ENCODE measurements at places on chromosomes 1 and 21.

DNA sequence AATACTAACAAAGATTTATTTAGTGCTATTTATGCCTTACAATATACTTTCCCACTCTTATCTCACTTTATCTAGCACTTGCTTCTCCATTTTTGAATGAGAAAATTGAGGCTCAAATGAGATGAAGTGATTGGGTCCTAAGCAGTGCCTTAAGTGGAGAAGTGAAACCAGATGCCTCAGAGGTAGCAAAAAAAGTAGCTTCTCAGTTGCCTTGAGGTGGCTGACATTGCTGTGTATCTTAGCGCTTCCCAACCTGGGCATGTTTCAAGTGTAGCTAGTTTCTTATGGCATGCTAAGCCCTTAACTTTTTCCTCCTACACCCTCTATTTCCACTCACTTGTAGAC lies 390.4 kb downstream of the OMA1 start:
- no peak for DNase-seq
- no peak overlapping the region for H3K4me3 ChIP-seq
- no peaks in the 10 kb centered on the region for H3K36me3 ChIP-seq
- H3K4me1 ChIP-seq, result no peaks in the 10 kb centered on the region
- H3K27ac ChIP-seq, result no peak overlapping the region
- H3K27me3 ChIP-seq, result no peaks in the 10 kb centered on the region

- H3K36me3 ChIP-seq, result no peaks in the 10 kb centered on the region
- no peak overlapping the region for H3K27ac ChIP-seq
- no peaks in the 10 kb centered on the region for H3K27me3 ChIP-seq
- DNase-seq, result no peak
Observed at GRCh38 chr21:26471099-26471471, 102.0 kb downstream of the CYYR1 start.

DNA sequence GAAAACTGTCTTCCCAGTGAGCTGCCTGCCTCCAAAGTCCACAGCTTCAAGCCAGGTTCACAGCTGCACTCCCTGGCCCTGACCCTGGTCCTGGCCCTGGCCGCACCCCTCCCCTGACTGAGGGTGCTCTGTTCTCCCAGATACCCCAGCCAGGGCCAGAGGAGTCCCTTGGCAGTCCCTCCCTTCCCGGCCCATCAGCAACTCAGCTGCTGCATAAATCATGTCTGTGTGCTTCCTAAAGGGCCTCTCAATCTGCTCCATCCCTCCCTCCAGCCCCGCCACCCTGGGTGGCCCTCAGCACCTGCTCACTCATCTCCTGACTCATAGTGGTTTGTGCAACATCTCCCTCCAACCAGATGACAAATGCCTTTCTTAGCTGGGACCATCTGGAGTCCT lies 24.8 kb upstream of the C1orf174 start:
- no peak overlapping the region for H3K4me3 ChIP-seq
- H3K27me3 ChIP-seq, result no peaks in the 10 kb centered on the region
- no peaks in the 10 kb centered on the region for H3K36me3 ChIP-seq
- H3K27ac ChIP-seq, result no peak overlapping the region
- no peak for DNase-seq
- H3K4me1 ChIP-seq, result peaks cover 3% of the 10 kb centered on the region

DNA sequence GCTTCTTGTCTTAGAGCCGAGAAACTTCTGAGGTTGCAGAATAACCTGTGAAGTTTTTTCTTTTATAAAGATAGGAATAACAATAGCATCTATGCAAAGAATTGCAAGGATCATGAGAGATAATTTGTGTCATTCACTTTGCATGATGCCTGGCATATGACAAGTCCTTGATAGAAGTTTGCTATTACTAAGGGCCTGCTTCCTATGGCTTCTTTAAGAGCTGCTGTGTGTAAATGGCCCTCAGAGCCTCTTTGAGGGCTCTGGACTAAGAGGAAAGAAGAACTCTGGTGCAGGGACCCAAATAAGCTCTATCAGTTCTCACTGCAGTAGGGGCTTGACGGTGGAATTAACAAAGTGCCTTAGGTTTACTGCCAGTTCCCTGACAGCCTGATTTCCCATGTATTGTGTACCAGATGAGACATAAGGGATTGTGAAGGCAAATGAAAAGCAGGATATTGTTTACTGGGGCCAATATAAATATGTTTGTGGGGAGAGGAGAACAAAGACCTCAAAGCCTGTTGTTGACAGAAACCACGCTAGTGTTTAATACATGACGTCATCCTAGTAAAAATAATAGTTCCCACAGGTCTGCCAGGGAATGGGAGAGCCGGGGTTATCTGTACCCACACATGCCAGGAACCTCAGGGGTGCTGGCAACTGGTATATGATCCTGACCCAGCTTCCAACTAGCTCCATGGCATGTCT lies 131.2 kb upstream of the UBE2U start:
- H3K27ac ChIP-seq, result no peak overlapping the region
- DNase-seq, result no peak
- H3K4me3 ChIP-seq, result no peak overlapping the region
- H3K4me1 ChIP-seq, result no peaks in the 10 kb centered on the region
- no peaks in the 10 kb centered on the region for H3K36me3 ChIP-seq

- no peaks in the 10 kb centered on the region for H3K36me3 ChIP-seq
- H3K4me1 ChIP-seq, result peaks cover 16% of the 10 kb centered on the region
- peaks cover 74% of the 10 kb centered on the region for H3K27me3 ChIP-seq
- no peak overlapping the region for H3K27ac ChIP-seq
- H3K4me3 ChIP-seq, result no peak overlapping the region
- DNase-seq, result no peak
Observed at GRCh38 chr1:38814984-38815464, 44.5 kb downstream of the RRAGC start.

DNA sequence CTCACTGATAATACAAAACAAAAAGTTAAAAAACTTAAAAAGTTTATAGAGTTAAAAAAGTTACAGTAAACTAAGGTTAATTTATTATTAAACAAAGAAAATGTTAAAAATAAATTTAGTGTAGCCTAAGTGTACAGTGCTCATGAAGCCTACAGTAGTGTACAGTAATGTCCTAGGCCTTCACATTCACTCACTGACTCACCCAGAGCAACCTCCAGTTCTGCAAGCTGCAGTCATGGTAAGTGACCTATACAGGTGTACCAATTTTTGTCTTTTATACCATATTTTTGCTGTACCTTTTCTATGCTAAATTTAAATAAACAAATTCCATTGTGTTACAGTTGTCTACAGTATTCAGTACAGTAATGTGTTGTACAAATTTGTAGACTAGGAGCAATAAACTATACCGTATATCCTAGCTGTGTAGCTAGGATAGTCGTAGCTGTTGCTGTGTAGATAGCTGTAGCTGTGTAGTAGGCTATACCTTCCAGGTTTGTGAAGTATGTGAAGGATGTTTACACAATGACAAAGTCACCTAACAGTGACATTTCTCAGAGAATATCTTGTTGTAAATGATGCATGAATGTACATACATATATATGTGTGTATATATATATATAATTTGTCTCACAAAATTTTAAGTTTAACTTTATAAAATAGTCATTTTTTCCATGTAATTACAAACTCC lies 140.2 kb downstream of the TGFB2 start:
- no peak for DNase-seq
- H3K4me3 ChIP-seq, result no peak overlapping the region
- H3K4me1 ChIP-seq, result no peaks in the 10 kb centered on the region

DNA sequence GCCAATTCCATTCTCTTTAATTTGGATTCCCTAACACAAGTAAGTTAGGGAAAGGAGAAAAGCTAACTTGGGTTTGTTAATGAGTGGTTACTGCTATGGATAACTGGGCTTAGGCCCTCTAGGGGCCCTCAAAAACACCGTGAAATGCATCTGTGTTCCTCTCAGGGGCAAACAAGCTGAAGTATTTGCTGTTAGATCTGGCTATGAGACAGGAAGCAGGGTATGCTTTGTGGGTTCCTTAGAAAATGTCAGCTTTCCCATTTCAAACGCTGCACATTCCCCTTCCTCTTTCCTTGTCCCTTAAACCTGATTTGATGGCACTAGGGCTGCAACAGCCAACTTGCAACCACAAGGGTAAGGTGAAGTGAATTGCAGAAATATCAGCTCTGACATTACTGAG lies 5.7 kb upstream of the CAP1 start:
- H3K4me1 ChIP-seq, result peaks cover 66% of the 10 kb centered on the region
- H3K27me3 ChIP-seq, result no peaks in the 10 kb centered on the region
- H3K27ac ChIP-seq, result peak overlapping the region; percentile 40
- no peaks in the 10 kb centered on the region for H3K36me3 ChIP-seq
- peak; percentile 33 for DNase-seq

- H3K4me1 ChIP-seq, result no peaks in the 10 kb centered on the region
- H3K4me3 ChIP-seq, result no peak overlapping the region
- no peak for DNase-seq
- H3K36me3 ChIP-seq, result no peaks in the 10 kb centered on the region
- peaks cover 3% of the 10 kb centered on the region for H3K27me3 ChIP-seq
Observed at GRCh38 chr1:90161625-90162024, 166.7 kb downstream of the ZNF326 start.

DNA sequence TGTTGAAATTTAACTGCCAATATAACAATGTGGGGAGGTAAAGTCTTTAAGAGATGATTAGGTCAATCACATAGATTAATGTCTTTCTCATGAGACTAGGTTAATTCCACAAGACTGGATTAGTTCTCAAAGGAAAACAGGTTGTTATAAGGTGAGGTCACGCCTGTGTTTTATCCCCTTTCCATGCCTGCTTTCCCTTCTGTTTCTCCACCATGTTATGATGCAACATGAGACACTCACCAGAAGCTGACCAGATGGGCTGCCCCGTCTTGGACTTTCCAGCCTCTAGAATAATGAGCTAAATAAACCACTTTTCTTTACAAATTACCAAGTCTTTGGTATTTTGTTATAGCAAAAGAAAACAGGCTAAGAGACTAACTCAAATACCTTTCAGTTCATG lies 70.8 kb downstream of the DDAH1 start:
- no peaks in the 10 kb centered on the region for H3K4me1 ChIP-seq
- no peak overlapping the region for H3K4me3 ChIP-seq
- DNase-seq, result no peak

GRCh38 chr1:16405441-16405840 lies 31.8 kb downstream of the SPATA21 start:
- H3K4me3 ChIP-seq, result no peak overlapping the region
- no peaks in the 10 kb centered on the region for H3K27me3 ChIP-seq
- no peak overlapping the region for H3K27ac ChIP-seq
- no peaks in the 10 kb centered on the region for H3K4me1 ChIP-seq

DNA sequence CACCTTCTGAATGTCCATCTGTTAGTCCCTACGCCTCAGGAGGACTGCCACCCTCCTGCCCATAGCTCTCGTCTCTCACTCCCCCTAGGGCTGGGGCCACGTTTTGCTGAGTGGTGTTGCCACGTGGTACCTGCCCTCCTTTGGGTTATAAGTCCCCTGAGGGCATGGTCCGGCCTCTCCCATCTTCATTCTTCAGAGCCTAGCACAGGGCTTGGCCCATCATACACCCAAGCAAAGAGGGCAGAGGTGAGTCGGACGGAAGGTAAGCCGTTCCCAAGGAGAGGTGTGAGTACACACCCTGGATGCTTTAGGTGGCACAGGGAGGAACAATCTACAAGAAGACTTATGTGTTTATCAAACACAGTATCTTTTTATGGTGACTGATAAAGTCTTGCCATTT lies 10.9 kb downstream of the PADI2 start:
- no peaks in the 10 kb centered on the region for H3K36me3 ChIP-seq
- H3K27me3 ChIP-seq, result no peaks in the 10 kb centered on the region
- H3K4me1 ChIP-seq, result no peaks in the 10 kb centered on the region
- no peak overlapping the region for H3K27ac ChIP-seq
- DNase-seq, result no peak

DNA sequence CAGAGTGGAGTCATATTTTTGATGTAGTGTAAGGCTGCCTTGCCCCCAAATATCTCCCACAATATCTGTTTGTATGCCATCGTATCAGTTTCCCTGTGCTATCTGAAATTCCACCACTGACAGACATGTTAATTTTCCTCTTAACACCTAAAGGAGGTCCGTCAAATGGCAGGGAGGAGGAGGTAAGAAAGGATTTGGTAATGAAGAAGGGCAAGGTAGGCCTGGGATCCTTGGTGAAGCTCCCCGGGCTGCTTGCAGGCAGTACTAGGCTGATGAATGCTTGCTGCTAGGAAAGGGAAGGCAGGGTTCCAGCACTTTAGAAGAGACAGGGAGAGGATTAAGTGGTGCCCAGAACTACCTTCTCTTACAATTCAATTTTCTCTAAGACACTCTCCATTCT lies 402.4 kb upstream of the ZP4 start:
- no peaks in the 10 kb centered on the region for H3K36me3 ChIP-seq
- no peaks in the 10 kb centered on the region for H3K4me1 ChIP-seq
- H3K4me3 ChIP-seq, result no peak overlapping the region
- no peak overlapping the region for H3K27ac ChIP-seq
- DNase-seq, result no peak

DNA sequence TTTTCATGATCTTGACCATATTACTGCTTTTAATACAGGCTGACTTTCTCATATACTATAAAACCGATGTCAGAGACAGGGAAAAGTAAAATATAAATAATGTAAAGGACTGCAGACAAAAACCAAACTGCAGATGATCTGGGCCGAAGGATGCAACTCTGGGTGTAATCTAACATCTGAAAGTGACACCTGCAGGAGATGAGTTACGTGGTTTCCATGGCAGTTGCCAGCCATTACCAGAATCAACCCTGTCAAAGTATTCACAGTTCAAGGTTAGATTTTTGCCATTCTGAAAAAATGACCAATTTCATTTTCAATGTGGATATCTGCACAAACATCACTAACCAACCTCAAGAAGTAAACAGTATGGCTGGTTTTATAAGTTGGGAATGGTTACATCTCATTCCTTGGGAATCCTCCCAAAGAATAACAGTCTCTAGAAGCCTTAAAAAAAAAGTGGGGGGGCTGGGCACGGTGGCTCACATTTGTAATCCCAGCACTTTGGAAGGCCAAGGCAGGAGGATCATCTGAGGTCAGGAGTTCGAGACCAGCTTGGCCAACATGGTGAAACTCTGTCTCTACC lies 27.7 kb downstream of the DNAJC11 start:
- no peaks in the 10 kb centered on the region for H3K4me1 ChIP-seq
- no peak overlapping the region for H3K4me3 ChIP-seq
- H3K27ac ChIP-seq, result no peak overlapping the region
- DNase-seq, result no peak

GRCh38 chr21:42722153-42722552 lies 68.7 kb downstream of the PDE9A start:
- no peak for DNase-seq
- no peak overlapping the region for H3K27ac ChIP-seq
- no peak overlapping the region for H3K4me3 ChIP-seq
- H3K36me3 ChIP-seq, result no peaks in the 10 kb centered on the region

DNA sequence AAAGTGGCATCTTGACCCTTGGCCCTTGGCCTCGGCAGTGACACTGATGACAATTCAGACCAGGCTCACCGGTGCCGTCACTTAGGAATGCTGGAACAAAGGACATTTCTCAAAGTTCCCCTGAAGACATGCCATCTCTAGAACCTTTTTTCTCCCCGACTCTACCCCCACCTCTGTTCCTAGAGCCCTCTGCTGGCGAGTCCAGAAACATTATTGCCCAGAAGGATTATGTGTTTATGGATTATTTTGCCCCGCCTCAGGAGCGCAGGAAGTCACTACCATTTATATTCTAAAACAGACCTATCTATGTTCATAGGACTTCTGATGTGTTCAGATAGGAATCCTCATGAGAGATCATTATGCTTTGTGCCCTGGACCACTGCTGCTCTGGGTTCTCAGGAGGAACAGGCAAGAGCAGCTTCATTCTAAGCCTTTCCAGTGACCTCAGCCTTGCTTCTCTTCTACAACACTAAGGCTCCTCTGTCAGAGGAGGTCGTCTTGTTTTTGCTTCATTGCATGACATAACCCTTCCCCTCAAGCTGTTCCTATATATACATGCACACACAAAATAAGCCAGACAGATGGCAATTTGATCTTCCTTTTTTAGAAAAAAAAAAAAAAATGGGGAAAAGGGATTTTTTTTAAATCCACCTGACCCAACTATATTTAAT lies 12.4 kb upstream of the SHISA4 start:
- H3K4me1 ChIP-seq, result no peaks in the 10 kb centered on the region

Data from CD4-positive, alpha-beta T cell (primary cell).